ENCODE measurements at places on chromosomes 1 and 21. TPM values are rescaled to one million over a fixed set of nuclear protein-coding genes. Genes with fewer than 3 reads are reported as not detected.

OLFML2B gene
- 0.17 TPM for total RNA-seq

- DNase-seq: peak; percentile 77
These were observed at the start of gene DISP3 for GRCh38 chr1:11478571-11479374. DISP3 (plus strand) TSS chr1:11479155; CDS start chr1:11500993, 21,838 bp downstream.

DNA sequence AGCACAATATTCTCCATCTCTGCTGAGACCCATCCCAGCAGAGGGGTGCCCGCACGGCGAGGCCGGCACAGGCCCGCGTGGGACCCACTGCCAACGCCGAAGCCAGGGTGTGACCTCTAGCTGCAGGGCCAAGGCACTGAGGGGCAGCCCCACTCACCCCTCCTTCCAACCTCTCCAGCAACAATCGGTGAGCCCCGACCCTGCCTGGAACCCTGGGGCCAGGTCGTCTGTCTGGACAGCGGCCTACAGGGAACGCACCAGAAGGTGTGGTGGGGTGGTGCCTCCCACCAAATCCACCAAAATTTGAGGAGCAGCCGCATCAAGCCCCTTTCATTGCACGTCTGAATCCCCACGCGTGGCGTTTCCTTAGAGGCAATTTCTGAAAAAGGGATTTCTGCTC, 63.0 kb upstream of the ADARB1 start:
- DNase-seq: no peak

- DNase-seq: no peak
These were observed 45.7 kb upstream of the ANGPTL1 start for GRCh38 chr1:178916448-178917174.
